ENCODE measurements at places on chromosomes 6 and 20.

DNA sequence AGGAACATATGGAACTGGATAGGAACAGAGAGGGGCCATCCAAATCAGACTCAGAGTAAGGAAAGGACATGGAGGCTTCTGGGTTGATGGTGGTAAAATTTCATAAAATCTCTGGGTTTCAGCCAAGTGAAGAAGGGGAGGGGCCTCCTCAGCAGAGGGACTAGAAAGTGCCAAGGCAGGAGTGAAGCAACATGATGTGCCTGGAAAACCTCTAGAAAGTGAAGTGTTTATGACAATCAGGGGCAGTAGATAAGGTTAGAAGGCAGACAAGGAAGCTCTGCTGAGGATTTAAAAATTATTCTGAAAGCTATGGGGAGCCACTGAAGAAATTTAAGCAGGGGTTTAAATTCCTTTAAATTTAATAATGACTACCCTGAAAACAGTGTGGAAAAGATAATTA lies 126.0 kb upstream of the TENT5A start:
- no peak for DNase-seq

- no peak for DNase-seq
These were observed 329.3 kb downstream of the NRN1 start for GRCh38 chr6:5677219-5678000.

- DNase-seq: no peak
These were observed 47.5 kb downstream of the DTD1 start for GRCh38 chr20:18635380-18635779.

- DNase-seq: no peak
These were observed 148.4 kb upstream of the LRFN2 start for GRCh38 chr6:40735521-40735920.

GRCh38 chr6:20840675-20841074 lies 306.4 kb downstream of the CDKAL1 start:
- DNase-seq: no peak

GRCh38 chr6:113246186-113246585 lies 611.0 kb upstream of the MARCKS start:
- DNase-seq: no peak

DNA sequence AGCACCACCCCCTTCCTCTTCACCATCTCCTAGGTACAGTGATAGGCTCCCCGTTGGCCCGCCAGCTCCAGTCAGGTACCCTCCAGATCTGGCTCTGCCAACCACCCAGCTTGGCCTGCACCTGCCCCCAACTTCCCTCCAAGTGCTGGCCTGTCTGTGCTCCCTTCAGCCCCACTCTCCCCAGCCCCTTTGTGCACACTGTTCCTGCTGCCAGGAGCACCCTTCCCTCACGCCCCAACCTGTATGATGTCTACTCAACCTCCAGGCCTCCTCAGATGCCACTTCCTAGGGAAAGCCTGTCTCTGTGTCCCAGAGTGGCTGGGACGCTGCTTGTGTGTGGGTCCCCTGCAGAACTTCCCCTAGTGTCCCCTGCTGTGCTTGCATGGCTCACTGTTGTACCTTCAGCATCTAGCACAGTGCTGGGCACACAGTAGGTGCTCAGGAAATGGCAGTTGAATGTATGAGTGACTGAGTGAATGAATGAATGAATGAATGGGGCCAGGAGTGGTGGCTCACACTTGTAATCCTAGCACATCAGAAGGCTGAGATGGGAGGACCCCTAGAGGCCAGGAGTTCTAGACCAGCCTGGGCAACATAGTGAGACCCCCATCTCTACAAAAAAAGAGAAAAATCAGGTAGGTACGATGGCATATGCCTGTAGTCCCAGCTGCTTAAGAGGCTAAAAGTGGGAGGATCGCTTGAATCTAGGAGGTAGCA lies 3.0 kb downstream of the ZBP1 start:
- DNase-seq: no peak

DNA sequence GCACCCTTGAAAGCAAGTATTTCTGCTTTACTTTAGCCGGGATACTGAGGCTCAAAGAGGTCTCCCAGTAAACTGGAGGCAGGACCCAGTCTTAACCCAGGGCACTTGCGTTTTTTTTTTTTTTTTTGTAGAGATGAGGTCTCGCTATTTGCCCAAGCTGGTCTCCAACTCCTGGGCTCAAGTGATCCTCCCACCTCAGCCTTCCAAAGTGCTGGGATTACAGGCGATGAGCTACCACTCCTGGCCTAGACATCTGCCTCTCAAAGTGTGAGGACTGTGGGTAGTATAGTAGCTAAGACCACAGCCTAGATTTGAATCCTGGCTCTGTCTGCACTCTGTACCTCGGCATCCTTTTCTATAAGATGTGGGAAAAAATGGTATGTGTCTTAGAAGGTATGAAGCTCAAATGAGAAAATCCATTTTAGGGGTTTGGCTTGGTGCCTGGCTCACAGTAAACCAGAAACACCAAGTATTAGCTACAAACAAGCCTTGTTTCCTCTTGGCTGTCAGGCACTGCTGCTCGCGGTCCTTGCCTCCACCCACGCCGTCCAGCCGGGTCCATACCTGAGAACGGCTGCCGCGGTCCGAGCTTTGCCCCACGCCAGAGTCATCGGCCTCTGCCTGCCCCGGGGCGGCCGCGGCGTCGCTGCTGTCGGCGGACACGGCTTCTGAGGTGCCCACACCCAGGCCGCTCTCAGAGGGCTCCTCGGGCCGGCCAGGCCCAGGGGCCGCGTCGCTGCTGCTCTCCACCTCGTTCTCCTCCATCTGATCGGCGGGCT lies 1.2 kb downstream of the ZNF335 start:
- no peak for DNase-seq

GRCh38 chr20:919491-919916 lies 3.4 kb upstream of the ANGPT4 start:
- DNase-seq: no peak

DNA sequence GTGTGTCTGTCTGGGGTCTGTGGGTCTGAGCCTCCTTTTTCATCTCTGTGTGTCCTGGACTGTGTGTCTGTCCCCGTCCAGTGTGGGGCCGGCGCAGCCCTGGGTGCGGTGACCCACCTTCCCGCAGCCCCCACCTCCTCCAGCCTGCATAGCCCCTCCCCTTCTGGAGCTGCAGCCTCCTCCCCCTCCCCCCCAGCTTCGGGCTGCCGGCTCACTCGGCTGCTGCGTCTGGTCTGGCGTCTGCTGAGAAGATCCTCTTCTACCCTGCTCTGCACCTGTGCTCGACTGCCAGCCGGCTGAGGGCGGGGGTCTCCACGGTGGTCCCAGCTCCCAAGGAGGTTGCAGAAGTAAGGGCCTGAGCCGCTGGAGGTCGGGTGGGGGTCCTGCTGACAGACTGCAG lies 7.6 kb upstream of the LKAAEAR1 start:
- DNase-seq: no peak

DNA sequence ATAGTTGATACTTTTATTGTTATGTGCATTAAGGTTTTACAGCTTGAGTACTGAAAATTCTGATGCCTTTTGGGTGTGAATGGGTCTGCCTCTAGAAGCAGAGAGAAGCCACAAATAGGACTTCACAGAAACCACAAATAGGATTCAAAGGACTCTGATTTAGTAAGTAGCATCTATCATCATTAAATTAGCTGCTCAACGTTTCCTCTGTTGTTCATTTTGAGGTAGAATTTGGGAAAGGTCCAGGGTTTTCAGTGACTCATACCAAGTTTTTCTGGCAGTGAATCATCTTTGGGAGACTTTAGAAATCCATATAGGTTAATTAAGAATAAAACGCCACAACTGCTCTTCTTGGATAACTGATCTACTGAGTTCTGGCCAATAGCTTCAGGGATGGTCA lies 105.1 kb downstream of the PHF3 start:
- no peak for DNase-seq

GRCh38 chr6:142246960-142247359 lies 54.8 kb upstream of the ADGRG6 start:
- DNase-seq: no peak

GRCh38 chr20:3276680-3277015 lies 37.7 kb upstream of the SLC4A11 start:
- no peak for DNase-seq

GRCh38 chr20:56391596-56392131 lies 351 bp downstream of the AURKA start:
- no peak for DNase-seq

GRCh38 chr20:7358670-7359069 lies 581.6 kb downstream of the HAO1 start:
- no peak for DNase-seq

DNA sequence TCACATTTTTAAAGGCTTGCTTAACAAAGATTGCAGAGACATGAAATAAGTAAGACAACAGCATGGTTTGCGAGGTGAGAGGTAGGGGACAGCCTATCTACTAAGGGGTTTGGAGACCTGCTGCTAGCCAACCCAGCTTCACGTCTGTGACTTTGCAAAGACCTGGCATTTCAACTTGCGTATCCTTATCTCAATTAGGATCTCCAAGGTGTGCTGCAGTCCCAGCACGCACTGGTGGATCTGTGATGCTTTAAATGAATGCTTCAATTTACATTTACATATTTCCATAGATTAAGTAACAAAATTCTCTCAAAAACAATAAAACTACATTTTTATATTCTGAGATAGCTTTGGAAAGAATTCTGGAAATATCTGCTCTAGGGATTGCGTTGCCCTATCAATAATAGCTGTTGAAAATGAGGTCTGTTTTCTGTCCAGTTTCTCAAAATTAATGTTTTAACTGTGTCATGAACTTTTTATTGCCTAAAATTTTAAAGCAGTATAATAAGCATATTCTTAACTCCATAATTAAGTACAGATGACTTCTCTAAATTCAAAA lies 124.4 kb upstream of the EDN1 start:
- DNase-seq: no peak

DNA sequence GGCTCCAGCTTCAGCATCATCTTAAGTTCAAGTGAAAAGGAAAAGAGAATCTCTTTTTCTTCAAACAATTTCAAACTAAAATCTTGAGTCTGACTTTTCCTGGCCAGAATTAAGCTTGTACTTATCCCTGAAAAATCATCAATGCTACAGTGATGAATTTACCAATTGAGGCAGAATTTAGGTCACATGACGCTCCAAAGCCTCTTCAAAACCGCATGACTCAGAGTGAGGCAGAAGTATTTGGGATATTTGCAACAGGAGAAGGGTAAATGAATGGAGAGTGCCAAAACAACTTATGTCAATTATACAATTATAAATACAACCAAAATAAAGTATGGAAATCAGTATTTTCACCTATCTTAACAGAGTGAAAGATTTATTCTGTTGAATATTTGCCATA lies 515.5 kb downstream of the COL12A1 start:
- no peak for DNase-seq

DNA sequence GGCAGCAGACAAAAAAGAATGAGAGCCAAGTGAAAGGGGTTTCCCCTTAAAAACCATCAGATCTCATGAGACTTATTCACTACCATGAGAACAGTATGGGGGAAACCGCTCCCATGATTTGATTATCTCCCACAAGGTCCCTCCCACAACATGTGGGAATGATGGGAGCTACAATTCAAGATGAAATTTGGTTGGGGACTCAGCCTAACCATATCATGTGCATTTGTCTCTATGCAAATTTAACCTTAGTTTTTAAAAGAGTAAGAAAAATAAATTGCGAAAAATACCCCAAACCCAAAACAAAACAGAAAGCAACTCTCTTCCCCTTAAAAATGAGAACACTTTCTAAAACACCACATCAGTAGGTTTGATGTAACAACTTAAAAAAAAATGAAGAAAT lies 22.6 kb upstream of the GPR6 start:
- no peak for DNase-seq

- no peak for DNase-seq
These were observed 6.1 kb downstream of the MRS2 start for GRCh38 chr6:24408719-24409410.

GRCh38 chr20:12083269-12083668 lies 165.6 kb downstream of the BTBD3 start:
- DNase-seq: no peak

GRCh38 chr20:50844430-50845100 lies 49.7 kb downstream of the BCAS4 start:
- peak; percentile 43 for DNase-seq

- DNase-seq: no peak
These were observed 96.9 kb upstream of the BHLHE23 start for GRCh38 chr20:63103402-63104311.

DNA sequence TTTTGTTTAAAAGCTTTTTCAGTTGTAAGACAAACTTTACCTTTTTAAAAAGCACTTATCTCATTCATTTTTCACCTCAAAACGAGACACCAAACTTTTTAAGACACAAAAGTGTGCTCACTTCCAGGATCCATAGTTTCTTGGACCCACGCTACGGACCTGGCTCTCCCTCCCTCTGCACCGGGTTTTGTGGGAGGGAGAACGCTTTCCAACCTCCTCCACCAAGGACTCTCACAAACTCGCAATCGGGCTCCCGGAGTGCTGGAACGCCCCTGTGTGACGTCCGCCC lies 436 bp downstream of the CAGE1 start:
- no peak for DNase-seq

DNA sequence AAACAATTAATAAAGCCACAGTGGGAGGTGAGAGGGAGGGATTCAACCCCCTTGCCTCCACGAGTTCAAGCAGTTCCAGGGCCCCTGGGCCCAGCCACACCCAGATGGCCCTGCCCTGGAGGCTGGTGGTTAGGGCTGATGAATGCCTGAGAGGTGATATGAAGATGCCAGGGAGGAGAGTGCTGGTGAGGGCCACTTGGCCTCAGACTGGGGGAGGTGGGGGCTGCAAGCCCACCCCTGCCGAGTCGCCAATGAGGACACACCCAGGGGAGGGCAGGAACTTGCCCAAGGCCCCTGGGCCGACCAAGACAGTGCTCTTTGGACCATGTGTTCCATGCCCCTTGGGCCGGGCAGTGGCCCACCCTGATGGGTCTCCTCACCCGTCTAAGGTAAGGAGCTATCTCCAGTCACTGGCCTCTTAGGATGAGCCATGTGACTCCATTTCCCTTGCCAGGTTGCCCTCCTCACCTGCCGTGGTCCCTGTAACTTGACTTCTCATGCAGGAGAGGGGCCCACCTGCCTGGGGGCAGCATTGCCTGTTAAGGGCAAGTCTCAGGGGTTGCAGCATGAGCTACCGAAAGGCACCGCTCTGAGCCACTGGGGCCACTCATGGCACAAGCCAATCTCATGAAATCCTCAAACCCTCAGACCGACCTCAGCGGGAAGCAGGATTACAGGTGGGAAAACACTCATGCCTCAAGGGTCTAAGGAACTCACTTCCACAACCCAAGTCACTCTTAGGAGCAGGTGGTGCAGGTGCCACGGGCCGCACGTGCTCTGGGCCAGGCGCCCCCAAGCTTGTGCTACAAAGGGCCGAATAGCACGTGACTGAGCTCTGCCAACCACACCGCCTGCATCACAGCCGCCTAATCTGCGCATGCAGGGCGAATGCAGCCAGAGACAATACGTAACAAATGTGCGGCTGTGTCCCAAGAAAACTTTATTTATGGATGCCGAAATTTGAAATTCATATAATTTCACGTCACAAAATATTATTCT lies 147.4 kb upstream of the MLN start:
- DNase-seq: no peak

- no peak for DNase-seq
These were observed 1239.3 kb upstream of the MAP3K7 start for GRCh38 chr6:91826128-91826527.

GRCh38 chr6:149373511-149373910 lies 26.6 kb upstream of the SUMO4 start:
- DNase-seq: no peak

DNA sequence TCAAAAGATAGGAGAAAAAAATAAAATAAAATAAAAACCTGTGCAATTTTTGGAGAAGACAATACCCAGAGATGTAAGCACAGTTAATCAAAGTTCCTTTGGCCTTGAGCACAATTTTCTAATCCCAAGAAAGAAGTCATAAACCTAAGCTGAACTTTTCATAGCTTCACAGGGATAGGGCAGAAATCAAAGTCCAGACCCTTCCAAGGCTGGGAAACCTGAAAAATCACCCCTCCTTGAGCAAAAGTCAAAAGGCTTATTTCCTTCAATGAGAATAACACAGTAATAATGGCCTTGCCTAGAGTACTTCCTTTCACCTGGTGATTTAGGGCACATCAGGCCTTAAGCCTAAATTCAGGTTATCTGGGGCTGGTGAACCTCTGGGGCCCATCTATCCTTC lies 415.0 kb upstream of the BTBD3 start:
- DNase-seq: no peak
